ENCODE measurements at places on chromosomes 7 and 10. TPM values are rescaled to one million over a fixed set of nuclear protein-coding genes. Genes with fewer than 3 reads are reported as not detected.

DNA sequence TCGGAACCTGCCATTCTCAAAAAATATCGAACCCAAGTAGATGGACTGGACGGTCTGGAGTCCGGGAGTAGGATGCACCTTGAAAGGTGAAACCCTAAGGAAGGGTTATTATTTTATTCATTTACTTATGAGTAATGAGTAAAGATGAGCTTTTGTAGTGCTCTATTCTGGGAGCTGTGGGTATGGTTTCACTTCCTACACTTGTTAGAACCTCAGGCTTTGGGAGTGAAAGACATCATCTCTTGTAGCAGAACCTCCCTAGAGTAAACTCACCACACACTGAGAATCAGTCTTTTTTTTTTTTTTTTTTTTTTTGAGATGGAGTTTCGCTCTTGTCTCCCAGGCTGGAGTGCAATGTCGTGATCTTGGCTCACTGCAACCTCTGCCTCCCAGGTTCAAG, 389.4 kb upstream of the AUTS2 start:
- DNase-seq, result no peak

DNA sequence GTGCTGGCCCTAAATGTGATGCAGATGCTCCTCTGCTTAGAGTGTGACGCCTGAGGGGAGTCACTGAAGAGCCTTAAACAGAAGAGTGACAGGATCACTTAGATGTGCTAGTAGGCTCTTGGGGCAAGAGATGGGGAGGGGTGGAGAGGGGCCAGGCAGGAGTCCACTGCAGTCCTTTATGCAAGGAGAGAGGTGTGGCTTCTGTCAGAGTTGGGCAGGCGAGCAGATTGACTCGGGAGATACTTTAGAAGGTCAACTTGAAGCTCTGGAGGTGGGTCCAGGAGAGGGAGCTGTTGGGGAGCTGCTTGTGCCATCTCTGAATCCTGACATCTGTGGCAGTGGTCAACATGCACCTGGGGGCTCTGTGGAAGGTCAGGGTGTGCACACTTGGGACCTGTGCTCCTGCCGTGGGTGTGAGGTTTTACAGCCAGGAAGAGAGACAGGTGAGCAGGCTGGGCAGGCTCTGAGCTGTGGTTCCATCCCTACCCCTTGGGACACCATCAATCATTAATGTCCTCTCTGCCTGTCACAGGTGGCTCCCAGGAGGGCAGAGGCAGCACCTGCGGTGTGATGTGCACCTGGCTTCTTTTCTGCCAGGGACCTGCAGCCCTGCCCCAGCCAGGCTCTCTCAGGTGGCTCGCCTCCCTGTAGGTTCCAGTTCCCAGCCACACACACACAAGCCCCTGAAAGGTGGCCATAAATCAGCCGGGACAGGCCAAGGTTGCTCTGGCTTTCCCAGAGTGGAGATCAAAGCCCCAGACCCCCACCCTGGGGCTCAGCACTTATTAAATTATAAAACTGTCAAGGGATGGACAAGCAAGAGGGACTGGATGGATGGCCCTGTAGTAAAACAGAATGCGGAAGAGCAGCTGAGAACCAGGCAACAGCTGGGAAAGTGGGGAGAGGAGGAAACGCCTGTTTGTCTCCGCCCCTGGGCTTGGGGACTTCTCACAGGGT, 14.0 kb downstream of the NEURL1 start:
- no peak for DNase-seq

DNA sequence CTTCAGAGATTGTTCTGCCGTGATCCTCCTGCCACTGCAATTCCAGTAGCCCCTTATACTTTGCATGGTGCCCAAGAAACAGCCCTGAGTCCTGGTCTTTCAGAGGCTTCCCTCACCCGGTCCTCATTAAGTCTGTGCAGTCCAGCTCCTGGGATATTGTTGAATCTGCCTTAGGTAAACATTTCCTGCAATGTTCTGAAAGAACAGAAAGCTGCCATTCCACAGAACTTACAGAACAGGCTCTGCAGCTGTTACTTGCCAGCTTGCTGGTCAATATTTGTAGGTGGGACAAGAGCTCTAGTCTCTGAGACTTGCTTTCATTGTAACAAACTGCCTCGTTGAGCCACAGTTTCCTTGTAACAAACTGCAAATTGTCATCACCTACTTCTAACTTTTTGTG, 115.0 kb upstream of the KIF5B start:
- no peak for DNase-seq

OPALIN gene
- not detected for polyA plus RNA-seq

- no peak for DNase-seq
These were observed 70.3 kb upstream of the NANOS1 start for GRCh38 chr10:118958984-118959925.

- DNase-seq, result no peak
These were observed 47.9 kb downstream of the TAF3 start for GRCh38 chr10:7866176-7866575.

DNA sequence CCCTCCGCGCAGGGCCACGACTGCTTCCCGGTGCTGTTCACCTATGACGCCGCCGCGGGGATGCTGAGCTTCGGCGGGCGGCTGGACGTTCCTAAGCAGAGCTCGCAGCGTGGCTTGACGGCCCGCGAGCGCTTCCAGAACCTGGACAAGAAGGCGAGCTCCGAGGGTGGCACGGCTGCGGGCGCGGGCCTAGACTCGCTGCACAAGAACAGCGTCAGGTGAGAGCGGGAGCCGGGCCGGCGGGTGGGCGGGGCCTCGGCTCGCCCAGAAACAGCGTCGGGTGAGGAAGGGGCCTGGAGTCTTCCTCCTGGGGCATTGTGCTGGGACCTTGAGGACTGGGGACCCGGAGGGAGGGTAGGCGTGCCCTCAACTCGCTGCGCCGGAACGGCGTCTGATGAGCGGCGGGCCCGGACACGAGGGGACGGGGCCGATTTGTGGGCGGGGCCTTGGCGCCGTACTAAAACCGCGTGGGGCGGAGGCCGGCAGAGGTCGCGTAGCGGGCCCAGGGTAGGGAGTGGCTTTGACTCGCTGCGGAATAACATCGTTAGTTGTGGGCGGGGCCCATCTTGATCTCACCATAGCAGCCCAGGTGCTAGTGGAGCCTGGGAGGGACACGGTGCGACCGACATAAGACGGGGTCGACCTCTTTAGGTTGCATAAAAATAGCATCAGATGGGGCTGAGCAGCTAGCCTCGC, 15.6 kb downstream of the PDAP1 start:
- DNase-seq, result peak; percentile 87

All from CD4-positive, alpha-beta memory T cell (primary cell).